ENCODE measurements at places on chromosomes 4 and X.

GRCh38 chrX:153443476-153444332, 2.2 kb downstream of the TREX2 start:
- no peak for DNase-seq

GRCh38 chr4:72767618-72768302, 198.7 kb upstream of the ADAMTS3 start:
- no peak for DNase-seq

- DNase-seq = no peak
Observed at GRCh38 chr4:8411351-8412180, 29.0 kb downstream of the ACOX3 start.

GRCh38 chr4:44961001-44961755, 234.8 kb upstream of the GNPDA2 start:
- DNase-seq = no peak

- DNase-seq = no peak
Observed at GRCh38 chr4:139704915-139705485, 39.4 kb downstream of the MGST2 start.

GRCh38 chrX:122026665-122027064, 979.3 kb downstream of the GLUD2 start:
- DNase-seq = no peak

GRCh38 chrX:131287560-131288179, 1.4 kb downstream of the IGSF1 start:
- DNase-seq = no peak

GRCh38 chrX:21151051-21151450, 223.2 kb upstream of the CNKSR2 start:
- DNase-seq = no peak

DNA sequence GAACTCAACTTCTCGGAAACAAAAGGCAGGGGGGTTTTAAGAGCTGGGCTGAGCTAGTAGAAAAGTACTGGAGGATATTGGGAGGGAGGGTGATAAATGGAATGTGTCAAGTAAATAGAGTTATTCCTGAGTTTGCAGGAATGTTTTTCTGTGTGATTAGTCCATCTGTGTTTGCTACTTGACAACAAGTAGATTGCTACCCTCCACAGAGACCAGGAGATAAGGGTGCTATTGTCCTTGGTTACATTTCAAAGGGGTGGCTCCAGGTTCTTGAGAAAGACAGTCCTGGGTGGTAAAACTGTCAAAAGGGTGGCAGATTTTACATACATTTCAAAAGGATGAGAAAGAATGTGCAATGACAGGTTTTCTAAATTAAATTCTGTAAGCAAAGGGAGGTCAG, 181.2 kb upstream of the PPP3CA start:
- no peak for DNase-seq

GRCh38 chrX:115348446-115349225, 59.1 kb downstream of the LUZP4 start:
- no peak for DNase-seq

DNA sequence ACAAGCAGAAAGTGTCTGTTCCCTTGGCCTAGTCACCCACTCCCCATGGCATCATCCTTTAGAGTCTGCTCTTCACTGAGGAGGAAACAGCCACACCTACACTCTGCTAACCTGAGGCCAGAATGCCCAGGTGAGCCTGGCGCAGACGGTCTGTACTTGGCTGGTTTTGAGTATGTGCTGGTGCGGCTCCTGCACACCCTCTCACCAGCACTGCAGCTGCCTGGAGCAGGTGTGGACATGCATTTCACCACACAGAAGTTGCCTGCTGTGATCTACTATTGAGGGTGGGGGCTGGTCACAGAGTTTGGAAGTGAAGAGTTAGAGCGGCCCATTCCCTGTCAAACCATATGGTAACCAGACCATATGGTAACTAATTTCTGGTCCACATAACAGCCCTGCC, 39.5 kb downstream of the KANTR start:
- DNase-seq = no peak

GRCh38 chrX:133586443-133586842, 171.2 kb upstream of the GPC4 start:
- no peak for DNase-seq

DNA sequence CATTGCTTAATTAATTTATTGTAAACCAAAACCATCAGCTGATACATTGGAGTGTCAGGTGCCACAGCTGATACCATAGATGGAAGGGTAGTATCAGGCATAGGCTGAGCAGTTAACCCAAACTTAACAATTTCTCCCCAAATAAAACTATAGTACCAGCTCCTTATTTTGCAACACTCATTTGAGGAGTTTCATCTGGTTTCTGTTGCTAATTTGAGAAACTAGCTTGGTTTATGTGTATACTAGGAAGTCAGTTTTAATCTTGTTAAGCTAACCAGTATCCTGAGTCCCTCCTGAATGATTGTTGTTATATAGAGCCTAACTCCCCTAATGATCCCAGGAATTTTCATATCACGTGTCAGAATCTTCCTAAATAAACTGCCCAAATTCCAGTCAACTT, 12.7 kb downstream of the DCAF16 start:
- no peak for DNase-seq

DNA sequence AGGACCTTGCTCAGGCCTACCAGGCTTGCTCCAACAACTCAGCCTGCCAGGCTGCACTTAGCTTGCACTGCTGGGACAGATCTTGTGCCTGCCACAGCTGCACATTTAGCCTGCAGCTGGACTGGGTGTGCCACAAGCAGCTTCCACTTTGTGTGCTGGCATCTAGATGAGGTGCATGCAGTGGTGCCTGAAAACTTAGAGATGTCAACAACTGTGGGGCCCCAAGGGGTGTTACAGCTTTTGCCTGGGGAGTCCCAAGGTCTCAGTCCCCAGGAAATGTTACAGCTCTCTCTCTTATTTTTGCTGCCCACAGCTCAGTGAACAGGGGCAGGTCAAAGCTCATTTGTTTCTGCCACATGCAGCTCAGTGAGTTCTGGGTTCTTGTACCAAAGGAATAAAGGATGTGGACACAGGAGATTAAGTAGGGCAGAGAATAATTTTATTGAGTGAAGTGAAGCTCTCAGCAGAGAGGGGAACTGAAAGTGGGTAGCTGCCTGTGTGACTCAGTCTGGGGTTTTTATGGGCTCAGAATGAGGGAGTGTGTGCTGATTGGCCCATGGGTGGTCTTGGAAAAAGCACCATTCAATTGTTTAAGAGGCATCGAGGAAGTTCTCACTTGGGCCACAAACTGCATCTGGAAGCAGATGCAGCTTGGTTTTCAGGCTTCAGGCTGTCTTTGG, 828.3 kb downstream of the TECRL start:
- DNase-seq = no peak

- DNase-seq = no peak
Observed at GRCh38 chr4:72094059-72094797, 62.4 kb downstream of the NPFFR2 start.

GRCh38 chr4:81913427-81913879, 441.7 kb upstream of the RASGEF1B start:
- no peak for DNase-seq

GRCh38 chrX:78104447-78105176, 564 bp downstream of the PGK1 start:
- no peak for DNase-seq

GRCh38 chrX:19735244-19735643, 152.2 kb downstream of the SH3KBP1 start:
- no peak for DNase-seq

DNA sequence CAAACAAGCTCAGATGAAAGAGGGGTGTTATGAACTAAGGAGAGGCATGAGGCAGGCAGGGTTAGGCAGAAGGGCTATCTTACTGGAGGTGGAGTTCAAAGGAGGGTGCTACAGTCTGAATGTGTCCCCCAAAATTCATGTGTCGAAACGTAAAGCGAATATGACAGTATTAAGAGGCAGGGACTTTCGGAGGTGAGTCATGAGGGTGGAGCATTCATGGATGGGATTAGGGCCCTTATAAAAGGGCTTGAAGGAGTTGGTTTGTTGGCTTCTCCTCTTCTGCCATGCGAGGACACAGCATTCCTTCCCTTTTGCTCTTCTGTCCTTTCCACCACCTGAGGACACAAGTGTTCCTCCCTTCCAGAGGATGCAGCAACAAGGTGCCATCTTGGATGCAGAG, 22.9 kb downstream of the APLN start:
- no peak for DNase-seq

DNA sequence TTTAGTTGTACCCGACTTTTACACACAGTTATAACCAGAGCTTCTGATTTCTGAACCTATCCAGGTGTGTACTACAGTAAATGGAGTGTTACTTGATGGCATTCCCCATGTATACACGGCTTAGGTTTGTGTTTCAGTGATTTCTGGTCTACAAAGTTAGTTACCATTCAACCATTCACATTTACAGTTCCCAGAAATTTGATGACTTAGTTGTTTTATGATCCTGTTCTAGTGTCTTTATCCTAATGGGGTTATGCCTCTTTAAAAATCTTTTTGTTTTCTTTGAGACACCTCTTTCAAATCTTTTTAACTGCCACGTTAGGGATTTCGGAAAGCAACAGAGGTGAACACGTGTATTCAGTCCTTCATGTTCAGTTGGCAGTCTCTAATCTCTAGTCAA, 23.4 kb downstream of the CPEB2 start:
- no peak for DNase-seq

GRCh38 chr4:109434007-109434971, 674 bp downstream of the SEC24B start:
- DNase-seq = no peak

- no peak for DNase-seq
Observed at GRCh38 chr4:58191109-58191508, 1080.9 kb upstream of the IGFBP7 start.

DNA sequence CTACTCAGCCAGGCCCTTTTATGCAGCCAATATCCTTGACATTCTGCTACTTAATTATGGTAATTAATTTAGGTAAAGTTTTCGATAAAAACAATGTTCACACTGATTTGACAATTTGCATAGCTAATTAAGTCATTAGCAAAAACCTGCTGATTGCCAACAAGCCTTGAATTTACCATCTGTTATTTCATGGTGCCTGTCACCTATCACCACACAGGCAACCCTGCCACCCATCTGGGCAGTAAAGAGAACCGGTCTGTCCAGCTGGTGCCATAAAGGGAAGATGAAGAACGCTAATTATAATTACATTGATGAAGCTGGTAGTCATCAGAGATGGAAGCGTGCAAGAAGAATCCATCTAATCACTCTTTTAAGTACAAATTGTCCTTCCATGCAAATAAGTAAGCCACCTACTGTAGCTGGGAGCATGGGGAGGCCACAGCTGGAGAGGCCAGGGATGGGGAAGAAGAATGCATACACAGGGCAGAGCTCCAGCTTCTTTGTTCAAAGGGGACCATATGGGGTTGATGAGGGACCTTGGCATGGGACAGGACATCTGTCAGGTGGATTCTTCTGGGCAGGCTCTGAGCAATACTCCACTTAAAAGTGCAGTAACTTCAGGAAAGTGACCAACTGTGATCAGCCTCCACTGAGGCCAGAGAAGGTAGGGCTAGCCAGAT, 277.3 kb upstream of the TAPT1 start:
- DNase-seq = no peak
